ENCODE measurements at places on chromosomes 16 and 17.

DNA sequence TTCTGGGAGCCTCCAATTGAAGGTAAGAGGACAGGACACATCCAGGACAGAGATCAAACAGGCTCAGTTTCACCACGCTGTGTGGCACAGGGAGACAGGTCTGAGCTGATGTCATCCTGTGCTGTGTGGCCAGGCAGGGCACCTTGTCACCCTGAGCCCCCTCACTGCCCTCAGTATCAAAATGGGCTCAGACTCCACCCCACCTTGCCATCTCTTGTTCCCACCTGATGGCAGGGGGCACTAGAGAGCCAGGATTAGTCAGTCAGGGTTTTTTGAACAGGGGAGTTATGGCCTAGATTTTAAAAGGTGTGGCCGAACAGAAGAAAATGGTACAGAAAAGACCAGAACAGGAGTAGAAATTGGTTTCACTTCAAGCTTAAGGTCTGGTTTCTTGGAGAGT, 2.6 kb downstream of the KAT2A start:
- DNase-seq, result no peak

GRCh38 chr16:11435576-11435975, 90.3 kb downstream of the RMI2 start:
- no peak for DNase-seq

DNA sequence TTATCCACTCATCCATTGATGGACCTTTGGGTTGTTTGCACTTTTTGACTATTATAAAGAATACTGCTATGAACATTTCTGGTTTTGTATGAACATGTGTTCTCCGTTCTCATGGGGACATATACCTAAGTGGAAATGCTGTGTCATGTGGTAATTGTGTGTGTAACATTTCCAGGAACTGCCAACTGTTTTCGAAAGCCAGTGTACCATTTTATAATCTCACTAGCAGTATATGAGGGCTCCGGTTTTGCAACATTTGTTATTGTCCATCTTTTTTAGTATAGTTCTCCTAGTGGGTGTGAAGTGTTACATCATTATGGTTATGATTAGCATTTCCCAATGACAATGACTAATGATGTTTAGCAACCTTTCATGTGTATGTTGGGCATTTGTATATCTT, 5.1 kb upstream of the TRIM25 start:
- DNase-seq, result no peak

GRCh38 chr16:20064931-20065330, 8.8 kb downstream of the GPR139 start:
- DNase-seq, result no peak

DNA sequence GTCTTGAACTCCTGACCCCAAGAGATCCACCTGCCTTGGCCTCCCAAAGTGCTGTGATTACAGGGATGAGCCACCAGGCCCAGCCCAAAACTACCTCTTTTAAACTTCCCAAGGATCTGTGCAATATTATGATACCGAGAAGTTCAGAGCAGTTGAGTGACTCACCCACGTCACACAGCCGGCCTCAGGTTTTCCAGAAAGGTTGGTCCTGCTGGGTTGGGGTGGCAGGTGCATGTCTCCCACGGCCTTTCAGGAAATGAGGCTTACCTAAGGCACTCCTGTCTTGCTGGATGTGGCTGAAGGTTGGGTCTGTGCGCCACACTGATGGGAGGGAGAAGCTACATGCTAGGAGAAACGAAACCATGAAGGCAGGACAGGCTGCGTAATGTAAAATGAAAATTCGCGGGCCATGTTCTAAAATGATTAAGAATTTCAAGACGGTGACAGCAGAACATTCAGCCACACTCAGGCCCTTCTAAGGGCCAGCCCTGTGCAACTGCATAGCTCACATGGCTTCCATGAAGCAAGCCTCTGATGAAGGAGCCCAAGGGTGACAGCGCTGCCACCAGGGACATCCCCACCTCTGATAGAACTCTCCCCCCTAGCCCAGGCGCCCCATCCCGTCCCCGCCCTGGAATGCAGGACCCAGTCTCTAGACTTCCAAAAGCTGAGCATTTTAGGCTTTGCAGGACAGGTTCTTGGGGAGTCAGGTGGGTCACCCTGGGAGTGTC, 6.6 kb upstream of the GLIS2 start:
- no peak for DNase-seq

DNA sequence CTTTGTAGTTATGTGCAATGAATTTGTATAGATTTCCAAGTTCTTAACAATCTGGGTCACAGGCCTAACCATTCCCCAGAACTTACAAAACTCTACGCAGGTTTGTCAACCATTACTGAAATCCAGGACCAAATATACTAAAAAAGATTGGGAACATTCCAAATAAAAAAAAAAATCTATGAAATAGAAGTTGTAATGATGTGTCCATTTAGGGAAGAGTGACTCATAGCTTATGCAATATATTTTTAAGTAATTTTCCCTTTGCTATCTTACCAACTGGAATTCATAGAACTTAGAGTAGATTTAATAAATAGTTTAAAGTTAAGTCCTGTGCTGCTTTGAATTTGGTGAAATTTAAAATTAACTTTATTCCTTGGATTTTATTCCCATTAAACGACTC, 393.2 kb downstream of the PMP22 start:
- peak; percentile 8 for DNase-seq

DNA sequence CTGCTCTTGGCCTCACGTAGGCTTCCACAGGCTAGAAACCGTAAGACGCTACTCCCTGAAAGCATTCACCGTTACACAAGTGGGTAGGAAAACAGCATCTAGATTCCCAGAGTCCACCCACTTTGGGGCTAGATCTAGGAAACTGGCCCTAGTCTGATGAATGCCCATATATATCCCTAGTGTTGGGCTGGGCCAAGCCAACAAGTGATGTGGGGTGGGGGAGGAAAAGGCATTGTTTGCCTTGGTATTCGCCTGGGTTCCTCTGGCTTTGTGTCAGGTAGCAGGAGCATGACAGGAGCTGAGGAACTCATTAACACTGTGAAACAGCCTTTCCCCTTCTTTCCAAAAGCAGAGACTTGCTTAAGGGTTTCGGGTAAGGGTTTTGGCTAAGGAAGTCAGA, 112.4 kb downstream of the SMG6 start:
- DNase-seq, result no peak

- no peak for DNase-seq
Observed at GRCh38 chr17:77572851-77573250, 385.7 kb upstream of the TNRC6C start.

GRCh38 chr16:84864326-84864955, 44.7 kb downstream of the CRISPLD2 start:
- no peak for DNase-seq

DNA sequence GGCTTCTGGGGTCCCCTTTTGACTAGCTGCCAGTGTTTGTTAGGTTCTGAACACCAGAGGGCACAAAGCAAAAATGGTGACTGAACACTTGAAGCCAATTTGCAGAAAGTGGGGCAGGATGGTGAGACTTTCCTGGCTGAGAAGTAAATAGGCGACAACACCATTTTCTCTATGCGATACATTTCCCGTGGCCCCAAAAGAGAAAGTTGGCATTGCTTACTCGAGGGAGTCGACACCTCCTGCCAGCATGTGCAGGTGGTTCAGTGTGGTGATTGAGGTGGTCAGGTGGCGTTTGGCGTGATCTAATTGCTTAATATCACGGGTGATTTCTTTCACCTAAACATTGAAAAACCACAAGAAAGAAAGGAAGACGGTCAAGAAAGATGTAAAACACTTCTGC, 59.0 kb downstream of the VPS53 start:
- DNase-seq, result no peak

GRCh38 chr17:8914554-8914953, 47.1 kb upstream of the PIK3R6 start:
- DNase-seq, result no peak

- DNase-seq, result no peak
Observed at GRCh38 chr17:48555258-48556228, 10.6 kb upstream of the HOXB2 start.

DNA sequence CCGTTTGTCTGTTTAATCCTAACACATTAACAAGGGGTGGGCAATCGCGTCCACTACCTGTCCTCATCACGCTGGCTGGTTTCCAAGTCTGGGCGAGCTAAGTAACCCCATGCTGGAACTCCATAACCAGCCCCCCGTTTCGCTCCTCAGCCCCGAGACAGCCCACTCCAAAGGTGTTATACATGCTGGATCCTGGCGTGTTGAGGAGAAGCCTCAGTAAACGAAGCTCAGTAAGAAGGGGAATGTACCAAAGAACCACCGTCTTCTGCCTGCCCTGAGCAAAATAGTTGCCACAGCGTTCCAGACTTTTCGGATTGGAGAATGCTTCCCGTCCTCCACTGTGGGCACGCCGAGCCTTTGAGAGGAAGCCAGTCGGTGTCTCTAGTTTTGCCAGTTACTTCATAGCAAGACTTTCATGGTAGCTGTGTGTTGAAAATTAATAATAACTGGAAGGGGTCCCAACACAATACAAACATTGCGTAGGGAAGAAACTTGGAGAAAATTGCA, 16.1 kb upstream of the C17orf78 start:
- DNase-seq, result no peak

DNA sequence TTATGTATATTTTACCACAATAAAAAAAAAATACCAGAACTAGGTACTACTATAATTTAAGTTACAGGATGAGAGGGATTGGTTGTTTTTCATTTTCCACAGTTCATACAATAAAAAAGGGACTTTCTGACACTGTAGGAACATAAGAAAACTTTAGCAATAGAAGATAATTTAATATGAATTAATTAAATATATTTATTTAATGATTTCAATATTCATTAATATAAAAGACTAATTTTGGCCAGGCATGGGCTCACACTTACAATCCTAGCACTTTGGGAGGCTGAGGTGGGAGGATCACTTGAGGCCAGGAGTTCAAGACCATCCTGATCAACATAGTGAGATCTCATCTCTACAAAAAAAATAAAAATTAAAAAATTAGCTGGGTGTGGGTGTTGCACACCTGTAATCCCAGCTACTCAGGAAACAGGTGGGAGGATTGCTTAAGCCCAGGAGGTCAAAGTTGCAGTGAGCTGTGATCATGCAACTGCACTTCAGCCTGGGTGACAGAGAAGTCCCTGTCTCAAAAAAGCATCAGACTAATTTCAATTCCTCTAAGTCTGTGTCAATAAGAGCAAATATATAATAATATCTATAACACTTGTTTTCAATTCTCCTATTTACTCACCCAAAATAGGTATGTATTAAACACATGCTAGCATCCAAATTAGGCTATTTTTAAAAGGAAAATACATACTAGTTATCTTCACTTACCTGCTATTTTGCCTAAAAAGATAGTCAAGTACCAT, 79.6 kb downstream of the BRIP1 start:
- no peak for DNase-seq

DNA sequence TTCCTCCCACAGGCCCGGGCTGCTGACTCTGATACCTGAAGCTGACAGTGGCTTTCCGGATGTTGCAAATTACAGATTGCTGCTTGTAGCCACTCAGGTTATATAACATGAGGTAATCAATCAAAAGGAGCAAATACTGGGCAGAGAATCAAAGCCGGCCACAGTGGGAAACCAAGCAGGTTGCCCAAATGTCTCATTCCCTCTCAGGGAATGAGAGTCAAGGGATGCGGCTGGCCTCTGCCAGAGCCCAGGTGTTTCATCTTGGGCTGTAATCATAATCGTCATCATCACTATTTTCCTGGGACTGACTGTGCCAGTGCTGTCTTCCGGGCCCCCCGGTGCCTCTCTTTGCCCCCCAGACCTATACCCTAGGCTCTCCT, 292.4 kb upstream of the FOXF1 start:
- DNase-seq, result no peak

GRCh38 chr17:80096561-80097021, 4.8 kb upstream of the GAA start:
- no peak for DNase-seq

DNA sequence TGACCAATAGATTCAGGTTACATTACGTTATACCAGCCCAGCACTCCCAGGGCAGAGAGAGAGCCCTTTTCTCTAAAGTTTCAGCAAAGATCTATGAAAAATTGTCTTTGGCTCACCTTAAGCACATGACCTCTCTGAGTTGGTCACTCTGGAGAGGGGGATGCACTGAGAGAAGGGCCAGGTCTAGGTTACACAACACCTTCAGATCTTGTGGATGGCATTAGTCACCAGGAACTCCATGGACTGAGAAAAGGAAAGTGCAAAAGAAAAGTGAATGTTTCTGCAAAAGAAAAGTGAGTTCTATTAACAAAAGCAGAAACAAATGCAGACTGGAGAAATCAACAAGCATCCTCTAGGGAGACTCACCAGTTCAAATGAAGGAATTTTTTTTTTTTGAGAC, 253.3 kb upstream of the SALL1 start:
- DNase-seq, result no peak

DNA sequence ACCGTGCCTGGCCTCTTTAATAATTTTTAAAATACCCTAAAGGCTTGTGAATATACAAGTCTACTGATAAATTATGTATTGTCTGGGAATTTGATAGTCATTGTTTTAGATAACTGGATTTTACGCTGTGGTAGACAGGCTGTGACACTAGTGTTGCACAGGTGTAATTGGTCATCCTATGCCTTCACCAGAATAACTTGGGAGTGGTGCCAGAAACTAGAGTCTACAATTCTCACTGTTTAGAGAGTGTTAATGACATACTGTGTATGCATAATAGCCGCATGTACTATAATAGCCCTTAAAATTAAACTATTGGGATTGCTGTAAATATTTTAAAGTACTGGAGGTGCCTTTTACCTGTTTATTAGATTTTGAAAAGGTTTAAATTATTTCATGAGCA, 11.4 kb downstream of the CNEP1R1 start:
- DNase-seq, result no peak

DNA sequence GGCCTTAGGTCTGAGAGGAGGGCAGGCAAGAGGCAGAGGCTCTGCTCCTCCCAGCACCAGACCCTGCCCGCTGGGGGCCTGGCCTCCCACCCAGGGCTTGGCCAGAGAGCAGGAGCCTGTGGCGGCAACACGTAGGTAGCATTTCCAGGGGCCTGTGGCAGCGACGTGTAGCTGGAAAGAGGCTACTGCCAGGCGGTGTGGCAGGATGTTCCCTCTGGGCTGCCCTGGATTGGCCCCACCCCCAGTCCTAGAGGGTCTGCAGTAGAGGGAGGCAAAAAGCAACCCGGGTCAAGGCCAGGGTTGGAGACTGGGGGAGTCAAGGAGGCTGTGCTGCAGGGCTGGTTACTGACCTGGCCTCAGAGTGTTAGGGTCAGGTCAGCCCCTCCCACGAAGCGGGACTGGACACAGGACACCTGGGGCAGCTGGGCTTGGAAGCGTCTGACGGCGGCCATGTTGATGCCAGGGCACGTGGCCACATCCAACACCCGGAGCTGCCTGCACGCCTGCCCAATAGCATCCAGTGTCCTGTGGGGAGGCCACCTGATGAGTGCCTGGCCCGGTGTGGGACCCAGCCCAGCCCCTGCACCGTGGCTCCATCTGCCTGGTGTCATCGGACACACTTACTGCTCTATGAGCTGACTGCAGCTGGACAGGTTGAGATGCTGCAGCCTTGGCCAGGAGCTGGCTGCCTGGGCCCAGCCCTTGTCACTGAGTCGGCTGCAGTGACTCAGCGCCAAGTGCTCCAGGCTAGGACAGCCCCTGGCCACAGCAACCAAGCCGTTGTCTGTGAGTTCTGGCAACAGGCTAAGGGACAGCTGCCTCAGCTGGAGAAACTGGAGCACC, 8.5 kb downstream of the ELMO3 start:
- DNase-seq, result no peak

DNA sequence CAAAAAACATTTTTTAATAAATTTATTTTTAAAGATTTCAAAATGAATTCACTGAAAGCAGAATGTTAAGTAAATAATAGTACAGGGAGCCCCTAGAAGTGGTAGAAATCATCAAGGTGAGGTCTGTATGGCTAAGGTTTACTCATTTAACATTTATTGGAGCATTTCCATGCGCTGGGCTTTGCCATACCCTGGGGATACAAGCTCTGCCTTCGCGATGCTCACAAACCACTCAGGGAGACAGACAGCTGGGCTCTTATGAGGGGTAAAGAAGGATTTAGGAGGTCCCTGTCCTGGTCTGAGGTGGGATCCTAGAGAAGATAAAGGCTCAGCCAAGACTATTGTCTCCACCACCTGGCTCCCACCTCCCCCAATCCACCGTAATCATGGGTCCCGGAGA, 11.3 kb upstream of the LPCAT2 start:
- no peak for DNase-seq

Measured in fibroblast of the conjunctiva (primary cell).